ENCODE measurements at places on chromosomes 3 and 15.

DNA sequence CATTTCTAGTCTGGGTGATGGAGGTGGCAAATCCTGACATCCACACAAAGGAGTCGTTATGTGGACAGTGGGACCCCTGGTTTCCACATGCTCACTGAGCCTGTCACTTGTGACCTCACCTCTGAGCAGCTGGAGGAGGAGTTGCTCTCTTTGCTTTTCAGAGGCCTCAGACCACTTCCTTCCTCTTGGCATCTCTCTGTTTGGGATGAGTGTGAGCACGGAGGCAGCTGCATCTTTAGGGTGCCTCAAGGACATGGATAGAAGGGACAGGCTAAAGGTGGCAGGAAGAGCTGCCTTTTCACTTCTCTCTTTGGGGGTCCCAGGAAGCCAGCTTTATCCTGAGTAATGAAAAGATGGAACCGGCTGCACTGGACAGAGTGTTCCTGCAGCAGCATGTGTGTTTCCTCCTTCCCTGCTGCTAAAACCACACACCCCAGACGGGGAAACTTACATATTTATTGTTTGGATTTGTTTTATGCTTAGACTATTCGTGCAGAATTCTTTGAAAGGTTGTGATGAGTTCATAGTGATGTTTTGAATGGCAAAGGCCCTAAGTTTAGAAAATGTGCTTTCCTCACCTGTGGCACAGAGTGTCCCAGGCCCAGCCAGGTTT lies 31.8 kb downstream of the GPR171 start:
- no peak for DNase-seq

GRCh38 chr15:77019521-77020331 lies 24.8 kb downstream of the PSTPIP1 start:
- DNase-seq, result no peak

GRCh38 chr3:12309716-12310115 lies 20.8 kb downstream of the PPARG start:
- no peak for DNase-seq

GRCh38 chr3:42631620-42632019 lies 21.9 kb upstream of the ZBTB47 start:
- no peak for DNase-seq

- no peak for DNase-seq
These were observed 120.0 kb upstream of the CTDSPL start for GRCh38 chr3:37741644-37742043.

DNA sequence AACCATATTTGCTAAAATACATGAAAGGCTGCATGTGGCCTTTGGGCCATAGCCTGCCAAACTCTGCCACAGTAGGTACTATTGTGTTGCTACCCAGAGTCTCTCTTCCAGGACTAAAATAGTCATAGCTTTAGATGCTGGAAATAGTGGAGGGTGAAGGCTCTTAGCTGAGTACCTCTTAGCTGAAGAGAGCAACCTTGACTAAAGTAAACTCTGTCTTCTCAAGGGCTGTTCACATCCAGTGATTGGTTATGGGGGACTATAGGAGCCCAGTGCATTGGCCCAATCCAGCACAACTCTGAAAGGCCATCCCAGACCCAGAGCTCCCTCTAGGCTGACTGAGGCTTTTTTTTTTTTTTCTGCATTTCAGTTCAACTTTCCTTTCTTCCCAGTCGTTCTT lies 117.8 kb upstream of the ACP3 start:
- DNase-seq, result no peak

- DNase-seq, result no peak
These were observed 70.7 kb downstream of the SLC12A8 start for GRCh38 chr3:125141596-125142419.

- no peak for DNase-seq
These were observed 512 bp downstream of the LARP6 start for GRCh38 chr15:70853318-70853972.

GRCh38 chr3:149965278-149965677 lies 5.4 kb downstream of the PFN2 start:
- no peak for DNase-seq

GRCh38 chr3:102299125-102299877 lies 135.5 kb upstream of the ZPLD1 start:
- DNase-seq, result no peak

GRCh38 chr15:50685191-50685975 lies 1.2 kb downstream of the TRPM7 start:
- no peak for DNase-seq

DNA sequence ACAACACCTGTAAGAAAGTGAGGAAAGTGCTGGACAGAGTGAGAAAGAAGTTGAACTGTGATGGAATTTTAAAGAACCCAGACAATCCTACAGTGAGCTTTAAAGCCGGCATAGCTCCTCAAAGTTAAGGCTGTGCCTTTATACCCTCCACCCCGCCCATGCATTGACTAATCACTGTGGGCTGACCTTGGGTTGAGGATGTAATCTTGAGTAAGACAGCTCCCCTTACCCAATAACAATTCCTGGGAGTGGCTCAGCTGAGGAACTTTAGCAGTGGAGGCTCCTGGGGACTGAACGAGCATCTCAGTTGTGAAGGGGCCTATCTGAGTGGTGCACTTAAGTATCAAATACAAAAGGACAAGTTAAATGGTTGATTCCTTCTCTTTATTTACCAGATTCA lies 35.7 kb upstream of the ZNF770 start:
- DNase-seq, result no peak

DNA sequence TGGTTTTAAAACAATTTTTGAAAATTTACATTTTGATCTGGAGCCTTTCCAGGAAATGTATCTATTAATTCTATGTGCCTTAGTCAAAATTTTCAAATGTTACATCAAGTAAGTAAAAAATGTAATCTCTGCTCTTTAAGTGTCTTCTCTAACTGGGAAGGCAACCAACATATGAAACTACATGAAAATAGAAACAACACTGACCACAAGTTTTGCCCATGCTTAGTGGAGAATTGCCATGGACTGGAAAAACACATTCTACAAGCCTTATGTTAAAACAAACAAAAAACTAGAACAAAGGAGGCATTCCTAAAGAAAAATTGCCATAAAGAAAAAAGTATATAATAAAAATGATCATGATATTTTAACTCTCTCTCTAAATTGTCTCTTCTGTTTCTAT lies 75.9 kb upstream of the SPRED1 start:
- DNase-seq, result no peak

- no peak for DNase-seq
These were observed 1.7 kb upstream of the CLN6 start for GRCh38 chr15:68231102-68231818.

- DNase-seq, result no peak
These were observed 39.3 kb downstream of the EDEM1 start for GRCh38 chr3:5226783-5227182.

DNA sequence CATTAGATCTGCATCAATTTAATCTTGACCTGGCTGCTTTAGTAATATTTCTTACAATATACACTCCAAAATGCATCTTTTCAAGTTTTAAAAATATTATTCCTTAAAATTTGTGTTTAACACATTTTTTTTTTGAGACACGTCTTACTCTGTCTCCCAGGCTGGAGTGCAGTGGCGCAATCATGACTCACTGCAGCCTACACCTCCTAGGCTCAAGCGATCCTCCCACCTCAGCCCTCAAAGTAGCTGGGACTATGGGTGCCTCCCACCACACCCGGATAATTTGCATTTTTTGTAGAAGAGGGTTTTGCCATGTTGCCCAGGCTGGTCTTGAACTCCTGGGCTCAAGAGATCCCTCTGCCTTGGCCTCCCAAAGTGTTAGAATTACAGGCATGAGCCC lies 73.6 kb downstream of the ETV5 start:
- no peak for DNase-seq

DNA sequence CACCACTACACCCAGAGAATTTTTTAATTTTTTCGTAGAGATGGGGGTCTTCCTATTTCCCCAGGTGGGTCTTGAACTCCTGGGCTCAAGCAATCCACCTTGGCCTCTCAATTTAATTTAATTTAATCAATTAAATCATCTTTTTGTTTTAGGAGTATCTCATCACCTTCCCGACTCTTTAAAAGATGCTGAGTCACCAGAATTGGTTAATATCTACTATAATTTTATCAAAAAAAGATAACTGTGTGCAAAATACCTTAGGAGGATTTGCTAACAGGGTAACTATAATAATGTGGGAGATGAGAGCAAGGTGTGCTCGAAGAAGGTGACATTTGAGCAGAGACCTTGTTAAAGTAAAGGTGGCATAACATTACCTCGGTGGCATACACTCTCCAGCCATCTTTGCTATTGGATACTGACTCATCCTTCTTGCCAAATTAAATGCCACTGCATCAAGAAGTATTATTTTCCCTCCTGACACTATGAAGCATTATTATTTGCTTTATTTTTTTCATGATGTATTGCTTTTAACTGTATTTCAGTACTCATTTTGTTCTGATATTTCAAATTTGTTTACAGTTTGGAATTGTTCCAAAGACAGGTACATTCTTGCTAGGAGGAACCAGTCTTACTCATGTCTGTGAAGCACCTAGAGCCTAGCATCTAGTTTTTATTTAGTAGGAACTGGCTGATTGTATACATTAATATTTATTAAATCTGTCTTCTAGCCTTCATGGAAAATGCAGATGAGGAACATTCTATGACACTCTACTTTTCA lies 200.7 kb downstream of the MBNL1 start:
- DNase-seq, result no peak

GRCh38 chr3:127464642-127465041 lies 125.9 kb downstream of the TPRA1 start:
- DNase-seq, result no peak

DNA sequence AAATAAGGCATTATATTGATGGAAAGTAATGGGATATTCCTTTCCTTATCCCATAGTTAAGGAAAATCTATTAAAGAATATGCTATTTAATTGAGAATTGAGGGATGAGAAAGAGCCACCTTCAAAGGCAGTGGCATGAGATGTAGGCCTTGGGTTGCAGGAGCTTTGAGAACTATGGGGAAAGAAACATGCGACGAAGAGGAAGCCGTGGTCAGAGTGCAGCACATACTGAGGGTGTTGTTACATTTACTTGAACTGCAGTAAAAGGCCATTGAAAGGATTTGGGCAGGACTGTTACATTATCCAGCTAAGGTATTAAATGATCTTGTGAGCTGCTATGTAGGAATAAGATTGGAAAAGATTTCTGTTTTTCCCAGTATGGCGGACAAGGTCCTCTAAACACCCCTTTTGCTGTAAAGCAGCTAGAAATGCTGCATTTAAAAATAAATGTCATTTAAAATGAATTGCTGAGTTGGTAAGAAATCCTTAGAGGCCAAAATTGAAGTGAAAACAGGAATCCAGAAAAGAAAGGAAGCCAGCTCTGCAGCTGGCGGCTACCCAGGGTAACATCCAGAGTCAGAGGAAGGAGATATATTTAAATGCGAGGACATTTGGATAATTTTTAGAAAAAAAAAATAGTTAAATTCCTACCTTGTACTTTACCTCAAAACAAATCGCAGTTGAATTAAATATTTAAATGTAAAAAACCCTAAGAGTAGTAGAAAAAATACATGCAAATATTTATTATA lies 61.7 kb downstream of the IL1RAP start:
- no peak for DNase-seq

- DNase-seq, result no peak
These were observed 45.4 kb upstream of the UBE2E1 start for GRCh38 chr3:23760325-23760724.

GRCh38 chr15:41603941-41604911 lies 45.2 kb downstream of the TYRO3 start:
- DNase-seq, result peak; percentile 73

- no peak for DNase-seq
These were observed 13.2 kb downstream of the PFN2 start for GRCh38 chr3:149957361-149958125.

DNA sequence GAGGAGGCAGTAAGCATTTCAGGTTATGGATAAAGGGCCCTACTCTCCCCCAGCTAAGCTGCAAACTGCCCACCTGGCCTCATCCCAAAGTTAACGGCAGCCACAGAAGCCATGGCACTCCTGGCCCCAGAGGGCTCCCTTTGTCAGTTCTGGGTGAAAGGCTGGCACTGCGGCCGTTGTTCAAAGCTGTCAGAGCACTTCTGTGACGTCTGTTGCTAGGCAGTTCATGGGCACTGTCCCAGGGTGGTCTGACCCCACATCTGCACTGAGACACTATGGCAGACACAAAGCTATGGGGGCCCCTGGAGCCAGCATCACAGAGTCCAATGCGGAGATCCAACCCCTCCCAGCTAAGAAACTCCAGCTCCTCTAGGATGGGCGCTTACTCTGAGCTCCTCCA lies 30.0 kb downstream of the TLE3 start:
- DNase-seq, result no peak

DNA sequence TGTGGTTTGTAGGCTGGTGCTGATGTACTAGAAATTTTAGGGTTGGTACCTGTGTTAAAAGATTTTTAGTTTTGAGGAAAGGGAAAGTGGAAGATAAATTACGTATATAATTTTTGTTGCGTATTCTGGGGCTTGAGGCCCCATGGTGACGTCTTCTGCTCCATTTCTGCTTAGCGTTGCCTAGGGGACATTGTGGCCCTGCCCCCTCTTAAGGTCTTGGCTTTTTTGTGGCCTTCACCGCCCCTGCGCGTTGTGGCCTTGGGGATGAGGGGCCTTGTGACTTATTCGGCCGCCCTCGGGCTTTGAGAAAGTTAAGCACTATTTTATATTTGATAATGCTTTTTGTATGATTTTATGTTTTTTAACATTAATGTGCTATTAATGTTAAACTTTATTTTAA lies 182.0 kb downstream of the KLF13 start:
- DNase-seq, result no peak

GRCh38 chr3:161420746-161421145 lies 49.4 kb upstream of the SPTSSB start:
- DNase-seq, result no peak

GRCh38 chr3:89315750-89316470 lies 208.5 kb downstream of the EPHA3 start:
- no peak for DNase-seq

DNA sequence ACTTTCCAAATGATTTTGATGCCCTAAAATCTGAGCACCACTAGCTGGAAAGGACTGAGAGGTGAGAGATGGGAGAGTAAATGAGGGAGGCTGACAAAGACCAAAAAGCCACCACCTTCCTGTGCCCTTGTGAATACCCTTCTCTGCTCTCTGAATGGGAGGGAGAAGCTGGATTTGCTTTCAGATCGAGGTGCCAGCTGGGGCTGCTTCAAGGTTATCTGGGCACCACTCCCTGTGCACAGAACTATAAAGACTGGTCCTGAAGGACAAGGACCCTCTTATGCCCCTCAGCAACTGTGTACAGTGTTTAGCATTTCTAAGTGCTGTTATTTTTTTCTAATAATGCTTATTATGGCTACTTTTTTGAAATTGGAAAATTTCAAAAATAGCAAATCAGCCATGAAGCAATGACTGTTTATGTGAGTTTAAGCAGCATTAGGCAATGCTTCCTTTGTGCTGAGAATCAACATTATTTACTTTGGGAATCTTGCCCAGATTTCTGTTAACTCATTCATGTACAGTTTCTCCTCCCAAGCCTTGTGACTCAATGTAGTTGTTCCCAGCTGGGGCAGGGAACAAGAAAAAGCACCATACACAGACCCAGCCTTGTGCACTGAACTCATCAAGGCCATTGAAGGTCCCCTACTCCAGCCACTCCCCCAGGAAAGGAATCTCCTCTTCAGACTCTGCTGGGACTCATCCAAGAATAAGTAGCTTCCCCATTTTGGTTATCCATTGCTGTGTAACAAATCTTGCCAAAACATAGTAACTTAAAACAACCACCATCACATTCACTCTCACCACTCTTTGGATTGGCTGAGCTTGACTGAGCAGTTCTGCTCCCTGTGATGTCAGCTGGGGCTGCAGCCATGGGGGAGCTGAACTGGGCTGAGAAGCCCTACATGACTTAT lies 37.3 kb upstream of the CDV3 start:
- peak; percentile 77 for DNase-seq

- no peak for DNase-seq
These were observed 14.1 kb downstream of the KLF15 start for GRCh38 chr3:126342991-126343648.

GRCh38 chr15:92714077-92714476 lies 58.5 kb upstream of the FAM174B start:
- no peak for DNase-seq

GRCh38 chr15:98717942-98718341 lies 69.6 kb downstream of the IGF1R start:
- no peak for DNase-seq

Data from GM04503 (cell line).